ENCODE measurements at places on chromosomes 4 and X.

- peak; percentile 8 for DNase-seq
Measured at GRCh38 chr4:70365479-70365878, 4.9 kb downstream of the SMR3A start.

DNA sequence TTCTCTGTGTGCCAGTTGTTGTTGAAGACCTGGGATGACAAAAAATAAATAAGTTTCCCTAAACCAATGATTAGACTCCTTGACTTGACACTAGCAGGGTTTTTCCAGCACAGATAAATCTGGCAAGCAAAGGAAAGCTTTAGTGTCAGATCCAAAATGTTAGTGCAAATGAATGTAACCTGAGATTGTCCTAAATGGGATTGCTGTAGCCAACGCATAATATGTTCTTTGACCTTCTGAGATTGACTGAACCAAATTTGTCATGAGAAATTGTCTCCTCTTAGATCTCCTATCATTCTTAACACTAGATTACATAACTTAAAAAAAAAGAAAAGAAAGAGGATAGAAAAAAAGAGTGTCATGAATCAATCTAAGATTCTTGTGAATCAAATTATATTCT, 196.5 kb downstream of the RELL1 start:
- DNase-seq: no peak

- no peak for DNase-seq
Measured at GRCh38 chr4:32417113-32417704, 1697.0 kb downstream of the PCDH7 start.

- DNase-seq: peak; percentile 46
Measured at GRCh38 chr4:41505161-41505661, 32.7 kb upstream of the LIMCH1 start.

DNA sequence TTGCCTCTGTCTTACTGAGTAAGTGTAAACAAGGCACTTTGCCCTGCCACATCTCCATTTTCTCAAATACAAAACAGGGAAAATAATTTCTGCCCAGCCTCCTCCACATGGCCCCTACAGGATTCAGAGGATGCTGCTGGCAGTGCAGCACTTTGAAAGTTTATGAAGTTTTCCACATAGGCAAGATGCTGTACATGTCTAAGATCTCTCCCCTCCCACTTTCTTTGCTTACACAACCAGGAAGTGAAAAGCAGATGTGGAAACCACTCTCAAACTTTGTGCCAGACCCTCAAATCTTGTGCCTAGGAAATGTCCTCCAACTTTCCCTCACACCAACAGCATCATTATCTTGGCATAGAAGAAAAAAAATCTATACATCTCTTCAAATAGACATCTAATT, 257.0 kb upstream of the LDB2 start:
- DNase-seq: no peak

- no peak for DNase-seq
Measured at GRCh38 chrX:80667967-80668366, 141.7 kb downstream of the BRWD3 start.

DNA sequence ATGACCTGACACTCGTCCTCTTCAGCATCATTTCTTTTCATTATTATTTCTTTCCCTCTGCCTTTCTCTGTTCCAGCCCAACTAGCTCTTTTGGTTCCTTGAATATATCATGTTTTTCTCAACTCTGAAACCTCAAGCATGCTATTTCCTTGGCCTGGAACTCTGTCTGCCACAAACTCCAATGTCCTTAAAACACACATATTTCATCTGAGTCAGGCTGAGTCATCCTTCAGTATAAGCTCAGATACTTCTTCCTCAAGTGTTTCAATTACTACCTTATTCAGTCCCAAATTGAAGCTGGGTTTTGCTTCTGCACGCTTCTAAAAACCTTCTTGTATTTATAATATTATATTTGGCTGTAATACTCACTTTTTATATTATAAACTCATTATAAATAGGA, 424.2 kb downstream of the PDGFC start:
- DNase-seq: peak; percentile 38

DNA sequence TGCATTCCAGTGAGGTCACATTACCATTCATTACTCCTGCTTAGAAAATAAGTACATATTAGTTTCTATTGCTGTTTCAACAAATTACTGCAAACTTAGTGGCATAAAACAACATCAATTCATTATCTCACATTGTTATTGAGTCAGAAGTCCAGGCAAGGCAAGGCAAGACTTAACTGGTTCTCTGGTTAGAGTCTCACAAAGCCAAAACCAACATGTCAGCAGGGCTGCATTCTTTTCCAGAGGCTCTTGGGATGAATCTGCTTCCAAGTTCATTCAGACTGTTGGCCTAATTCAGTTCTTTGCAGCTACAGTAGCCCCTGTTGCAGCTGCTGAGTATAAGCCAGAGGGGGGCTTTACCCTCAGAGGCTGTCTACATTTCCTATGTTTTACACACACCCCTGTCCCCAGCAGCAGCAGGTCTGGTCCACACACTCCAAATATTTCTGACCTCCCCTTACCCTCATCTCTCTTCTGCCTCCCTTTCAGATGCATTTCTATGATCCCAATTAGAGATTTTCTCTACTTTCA, 892.1 kb upstream of the EPHA5 start:
- no peak for DNase-seq

- DNase-seq: peak; percentile 40
Measured at GRCh38 chr4:100823066-100823992, 305.5 kb upstream of the EMCN start.

GRCh38 chrX:2698604-2699003, 7.5 kb downstream of the CD99 start:
- no peak for DNase-seq

GRCh38 chrX:112521676-112522075, 158.1 kb downstream of the LHFPL1 start:
- DNase-seq: no peak

DNA sequence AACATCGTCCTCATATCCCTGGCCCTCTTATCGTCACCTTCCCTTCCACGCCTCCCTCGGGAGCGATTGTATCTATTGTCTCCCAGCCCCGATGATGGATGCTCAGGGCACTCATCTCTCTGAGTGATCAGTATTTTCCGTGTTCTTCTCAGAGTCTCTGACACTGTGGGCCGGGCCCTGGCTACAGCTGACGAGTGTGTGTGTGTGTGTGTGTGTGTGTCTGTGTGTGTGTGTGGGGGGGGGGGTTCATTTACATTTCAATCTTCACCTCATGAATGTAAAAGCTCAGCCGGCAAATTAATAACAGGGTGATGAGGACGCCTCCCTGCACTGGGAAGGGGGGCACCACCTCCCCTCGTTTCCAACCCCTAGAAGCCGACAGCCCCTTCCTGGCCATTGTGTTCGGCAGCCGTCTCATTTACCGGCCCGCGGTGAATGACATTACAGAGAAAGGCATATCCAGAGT, 159.5 kb downstream of the SHOX start:
- no peak for DNase-seq

DNA sequence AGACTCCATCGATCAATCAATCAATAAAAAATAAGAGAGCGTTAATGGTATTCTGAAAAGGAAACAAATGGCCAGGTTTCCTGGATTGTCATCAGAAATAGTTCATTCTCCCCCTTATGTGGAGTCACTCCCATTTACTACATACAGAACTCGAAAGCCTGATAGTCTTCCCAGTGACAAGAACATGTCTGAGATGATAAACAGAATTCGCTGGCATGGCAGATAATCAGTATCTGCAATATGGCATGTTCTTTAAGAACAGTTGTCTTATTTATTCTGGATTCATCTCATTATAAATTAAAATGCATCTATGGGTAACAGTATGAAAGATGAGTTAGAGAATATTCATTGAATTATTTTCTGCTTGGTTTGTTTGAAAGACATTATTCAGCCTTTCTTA, 61.4 kb downstream of the LRP2BP start:
- DNase-seq: no peak

DNA sequence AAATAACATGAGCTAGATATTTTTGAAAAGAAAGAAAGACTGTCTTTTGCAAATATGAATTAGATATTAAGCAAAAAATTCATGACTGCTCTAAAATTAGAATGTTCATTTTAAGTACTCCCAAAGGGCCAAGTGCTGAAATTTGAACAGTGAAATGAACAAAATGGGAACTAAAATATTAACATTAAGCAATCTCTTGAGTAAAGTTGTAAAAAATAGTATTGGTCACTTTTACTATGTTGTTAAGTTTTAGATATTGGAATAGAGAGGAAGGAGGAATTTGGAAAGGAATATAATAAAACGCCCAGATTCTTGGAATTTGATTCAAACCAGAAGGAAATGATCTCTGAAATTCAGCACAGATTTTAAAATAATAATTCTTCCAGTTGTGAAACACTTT, 125.9 kb upstream of the ANK2 start:
- no peak for DNase-seq

DNA sequence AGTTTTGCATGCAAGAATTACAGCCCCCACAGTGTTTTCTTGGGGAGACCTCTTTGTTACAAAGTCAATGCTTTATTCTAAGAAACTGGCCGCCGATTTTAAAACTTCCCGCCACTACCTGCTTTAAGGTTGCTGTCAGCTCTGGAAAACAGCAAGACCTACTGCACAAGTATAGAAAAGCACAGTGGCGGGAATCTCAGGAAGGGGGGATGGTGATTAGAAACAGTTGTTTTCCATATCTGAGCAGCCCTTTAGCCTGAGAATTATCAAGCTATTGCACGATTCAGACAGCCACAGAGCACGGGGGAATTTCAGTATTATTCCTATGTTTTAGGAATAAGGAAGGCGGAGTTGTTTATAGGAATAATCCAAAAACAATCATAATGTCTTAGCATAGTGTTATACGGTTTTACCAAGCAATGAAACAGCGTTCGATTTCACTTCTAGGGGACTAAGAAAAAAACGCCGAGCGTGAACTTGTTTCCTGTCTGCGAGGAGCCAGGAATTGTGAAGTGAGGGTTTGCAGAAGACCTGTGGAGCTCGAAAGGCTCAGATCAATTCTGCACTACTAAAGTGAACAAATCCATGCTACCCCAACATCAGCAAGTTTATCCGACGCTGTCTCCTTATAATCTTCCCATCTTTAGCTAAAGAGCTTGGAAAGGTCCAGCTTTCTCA, 81.3 kb downstream of the HMGN5 start:
- peak; percentile 6 for DNase-seq

- no peak for DNase-seq
Measured at GRCh38 chr4:159516556-159517140, 413.8 kb downstream of the RAPGEF2 start.

- no peak for DNase-seq
Measured at GRCh38 chrX:130728208-130728607, 174.8 kb downstream of the ENOX2 start.

DNA sequence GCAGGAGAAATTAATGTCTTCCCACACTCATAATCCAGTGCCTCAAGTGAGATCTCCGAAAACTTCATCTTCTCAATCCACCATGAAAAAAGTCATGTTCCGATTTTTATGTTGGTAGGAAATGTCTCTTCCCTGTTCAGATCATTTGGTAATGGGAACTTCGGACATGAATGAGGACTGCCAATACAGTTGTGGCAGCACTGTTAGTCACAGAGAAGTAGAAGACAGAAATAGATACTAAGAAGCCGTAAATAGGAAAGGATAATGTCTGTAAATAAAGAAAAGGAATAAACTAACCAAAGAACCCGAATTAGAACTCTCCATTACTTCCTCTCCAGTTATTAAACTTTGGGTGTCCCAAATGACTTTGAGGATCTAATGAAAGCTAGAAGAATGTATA, 69.6 kb downstream of the DDX60L start:
- no peak for DNase-seq

GRCh38 chr4:105088110-105088879, 58.4 kb upstream of the TET2 start:
- peak; percentile 57 for DNase-seq

- no peak for DNase-seq
Measured at GRCh38 chr4:185734930-185735329, 77.1 kb downstream of the SORBS2 start.

- DNase-seq: no peak
Measured at GRCh38 chr4:3867403-3868100, 101.4 kb downstream of the ADRA2C start.

DNA sequence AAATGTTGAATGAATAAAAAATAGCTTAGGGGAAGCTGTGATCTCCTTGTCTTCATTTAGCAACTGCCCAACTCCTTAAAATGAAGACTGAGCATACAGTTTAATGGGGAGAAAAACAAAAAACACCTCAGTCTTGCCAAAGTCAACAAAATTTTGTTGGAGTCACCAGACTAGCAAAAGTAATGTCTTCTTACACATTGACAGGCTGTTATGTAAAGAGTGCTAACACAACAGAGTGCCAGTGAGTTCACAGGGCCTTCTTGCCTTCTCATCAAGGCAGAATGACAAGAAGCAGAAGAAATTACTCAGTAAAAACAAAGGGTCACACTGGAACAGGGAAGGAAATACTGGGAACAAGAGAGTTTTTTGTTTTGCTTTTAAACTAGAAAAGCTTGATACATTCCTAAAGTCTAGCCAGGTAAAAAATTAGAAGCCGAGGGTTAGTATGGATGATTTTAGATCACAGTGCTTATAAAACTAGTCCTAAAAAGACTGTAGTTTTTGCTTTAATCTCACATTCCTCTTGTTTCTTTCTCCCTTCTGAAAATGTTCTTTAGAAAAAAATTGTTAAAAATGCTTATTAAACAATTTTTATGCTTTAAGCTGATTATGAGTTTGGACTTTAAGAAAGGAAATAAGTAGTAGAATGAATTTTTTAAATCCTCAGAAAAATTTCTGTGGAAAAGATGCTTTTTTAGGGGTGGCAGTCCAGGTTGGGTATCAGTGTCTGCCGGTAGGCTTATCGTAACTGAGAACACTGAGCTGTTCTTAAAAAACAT, 38.7 kb upstream of the FRAS1 start:
- DNase-seq: no peak

DNA sequence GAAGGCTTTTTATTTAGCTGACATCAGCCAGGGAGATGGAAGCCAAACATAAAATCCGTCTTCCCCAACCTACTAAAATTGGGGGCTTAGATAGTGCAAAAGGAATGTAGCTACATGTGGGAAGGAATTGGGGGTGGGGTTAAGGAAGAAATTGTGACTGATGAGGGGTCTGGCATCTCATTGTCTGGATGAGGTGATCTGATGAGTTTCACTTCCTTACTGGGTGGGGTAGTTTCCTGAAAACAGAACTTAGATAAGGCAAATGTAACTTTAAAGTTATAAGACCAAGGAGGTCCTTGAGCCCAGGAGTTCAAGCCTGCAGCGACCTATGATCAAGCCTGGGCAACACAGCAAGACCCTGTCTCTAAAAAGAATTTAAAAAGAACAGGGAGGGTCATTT, 105.5 kb upstream of the NEIL3 start:
- no peak for DNase-seq

GRCh38 chr4:82728301-82728700, 70.3 kb downstream of the SCD5 start:
- no peak for DNase-seq

DNA sequence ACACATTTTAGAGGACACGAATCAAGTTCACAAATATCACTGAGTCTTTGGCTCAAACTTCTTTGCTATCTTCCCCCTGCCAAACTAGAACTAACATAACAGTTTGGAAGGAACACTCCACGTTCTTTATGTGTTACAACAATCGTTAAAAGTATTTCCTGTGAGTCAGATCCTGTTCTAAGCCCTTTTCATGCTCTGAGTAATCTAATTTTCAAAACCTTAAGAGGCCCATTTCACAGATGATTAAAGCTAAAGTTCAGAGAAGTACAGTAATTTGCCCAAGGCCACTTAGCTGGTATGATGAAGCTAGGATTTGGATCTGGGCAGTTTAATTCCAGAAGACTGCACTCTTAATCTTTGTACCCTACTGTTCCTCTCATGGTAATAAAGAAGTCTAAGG, 854.4 kb upstream of the INTU start:
- no peak for DNase-seq

Data from urothelium cell line (cell line).